Midbrain (tissue), 1 donor: ENCODE measurements at places on chromosomes 3 and 15.

DNA sequence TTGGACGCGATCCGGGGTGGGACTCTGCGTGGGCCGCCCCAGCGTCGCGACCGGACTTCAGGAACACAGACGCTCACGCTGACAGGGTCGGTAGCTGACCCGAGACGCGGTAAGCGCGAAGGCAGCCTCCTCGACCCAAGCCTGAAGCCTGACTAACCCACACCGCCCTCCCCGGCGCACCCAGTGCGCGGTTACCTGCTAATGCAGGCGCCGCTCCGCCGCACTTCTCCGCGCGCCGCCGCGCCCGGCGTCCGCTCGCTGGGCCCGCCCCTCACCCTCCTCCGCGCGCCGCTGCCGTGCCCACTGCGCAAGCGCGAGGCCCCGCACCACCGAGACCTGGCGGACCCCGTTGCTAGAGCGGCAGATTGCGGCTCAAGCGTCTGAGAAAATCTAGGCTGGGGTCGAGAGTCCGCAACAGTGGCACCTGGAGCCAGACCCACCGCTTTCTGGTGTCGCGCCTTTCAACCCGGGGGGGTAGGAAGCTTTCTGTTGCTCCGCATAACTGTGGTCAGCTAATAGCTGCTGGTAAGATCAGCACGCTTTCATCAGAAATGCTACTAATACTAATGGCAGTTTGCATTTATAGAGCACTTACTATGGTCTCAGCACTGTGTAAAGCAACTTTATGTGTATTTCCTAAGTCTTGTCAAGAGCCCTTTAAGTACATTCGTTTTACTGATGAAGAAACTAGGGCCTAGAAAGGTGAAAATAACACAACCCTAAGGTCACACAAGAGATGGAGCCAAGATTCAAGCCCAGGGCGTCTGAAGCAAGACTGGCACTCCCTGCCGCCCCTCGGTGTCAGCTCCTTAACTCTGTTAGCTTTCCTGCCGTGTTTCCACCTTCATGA, at the start of gene TBCCD1:
Gene TBCCD1, minus strand, starts transcription at position 268 of the 850 bp plus-strand sequence. CDS start 3,010 bp downstream, outside the sequence.
- DNase-seq: peak; percentile 87

- DNase-seq: no peak
Measured at GRCh38 chr3:141735176-141735575, 2.9 kb upstream of the RNF7 start.

DNA sequence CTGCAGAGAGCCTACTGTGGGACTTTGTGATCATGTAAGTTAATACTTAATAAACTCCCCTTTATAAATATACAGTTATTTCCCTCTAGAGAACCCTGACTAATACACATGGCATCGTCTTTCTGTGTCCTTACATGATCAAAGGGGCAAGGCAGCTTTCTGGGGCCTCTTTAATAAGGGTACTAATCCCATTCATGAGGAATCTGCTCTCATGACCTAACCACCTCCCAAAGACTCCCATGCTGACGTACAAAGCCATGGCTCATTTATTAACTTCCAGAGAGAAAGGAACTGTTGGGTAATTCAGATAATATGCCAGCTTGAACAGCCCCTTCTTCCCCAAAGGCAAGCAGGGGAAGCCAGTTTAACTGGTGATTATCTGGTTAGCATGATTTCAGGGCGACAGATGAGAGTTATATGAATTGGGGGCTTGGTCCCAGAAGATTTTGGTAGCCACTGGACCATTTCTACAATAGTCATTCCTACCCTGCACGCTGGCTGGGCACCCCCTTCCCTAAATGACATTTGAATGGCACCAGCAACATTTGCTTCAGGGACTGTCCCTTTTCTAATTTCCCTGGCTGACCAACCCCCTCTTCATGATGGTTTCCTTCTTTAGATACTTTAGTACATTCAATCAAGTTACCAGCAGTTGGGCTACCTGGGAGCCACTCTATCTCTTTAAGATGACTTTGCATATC, 83.6 kb upstream of the C3orf80 start:
- no peak for DNase-seq

GRCh38 chr15:79472446-79472845, 40.3 kb downstream of the MINAR1 start:
- no peak for DNase-seq

DNA sequence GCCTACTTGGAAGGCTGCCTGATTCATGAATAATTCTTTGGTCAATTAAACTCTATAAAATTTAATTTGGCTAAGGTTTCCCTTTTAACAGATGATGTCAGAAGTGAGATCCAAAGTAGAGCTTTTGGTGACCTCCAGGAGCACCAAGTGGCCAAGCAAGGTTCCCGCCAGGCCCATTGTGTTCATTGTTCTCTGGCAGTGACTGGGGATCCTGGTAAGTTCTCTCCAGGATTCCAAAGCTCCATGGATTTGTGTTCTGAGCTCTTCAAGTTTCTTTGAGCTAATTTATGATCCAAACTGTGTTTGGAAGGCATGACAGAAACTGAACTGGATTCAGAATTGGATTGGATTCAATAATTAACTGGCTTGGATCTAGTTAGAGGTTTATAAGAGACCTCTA, 72.0 kb upstream of the ALDH1L1 start:
- no peak for DNase-seq

DNA sequence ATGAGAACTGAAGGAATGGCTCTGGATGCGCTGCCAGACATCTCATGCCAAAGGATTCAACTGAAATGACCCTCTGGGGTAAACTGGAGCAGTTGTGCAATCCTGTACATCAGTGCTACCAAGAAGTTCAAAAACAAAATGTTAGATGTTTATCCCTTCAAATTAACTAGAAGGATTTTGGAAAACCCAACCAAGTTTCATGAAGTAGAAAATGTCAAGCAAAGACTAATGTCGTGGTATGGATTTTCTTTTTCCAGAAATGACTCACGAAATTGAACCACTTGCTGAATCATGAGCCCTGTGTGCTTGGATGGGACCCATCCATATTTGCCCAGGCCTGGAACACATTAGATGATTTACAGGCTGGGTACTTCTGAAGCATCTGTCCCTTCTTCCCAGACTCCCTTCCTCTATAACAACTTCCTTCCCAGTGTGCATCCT, 101.6 kb downstream of the LRTM1 start:
- DNase-seq: no peak

GRCh38 chr15:87939848-87940457, 316.6 kb downstream of the NTRK3 start:
- no peak for DNase-seq

GRCh38 chr3:33403756-33404155, 36.4 kb downstream of the UBP1 start:
- no peak for DNase-seq

DNA sequence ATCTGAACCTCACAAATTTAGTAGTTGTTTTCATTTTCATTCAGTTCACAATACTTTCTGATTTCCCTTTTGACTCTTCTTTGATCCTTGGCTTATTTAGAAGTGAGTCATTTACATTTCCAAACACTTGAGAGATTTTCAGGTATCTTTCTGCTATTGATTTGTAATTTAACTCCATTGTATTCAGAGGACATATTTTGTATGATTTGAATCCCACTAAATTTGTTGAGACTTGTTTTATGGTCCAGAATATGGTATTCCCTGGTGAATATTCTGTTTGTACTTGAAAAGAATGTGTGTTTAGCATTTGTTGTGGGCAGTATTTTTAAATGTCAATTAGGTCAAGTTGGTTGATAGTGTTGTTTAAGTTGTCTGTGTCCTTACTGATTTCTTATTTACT, 29.6 kb downstream of the FAN1 start:
- DNase-seq: no peak

- DNase-seq: no peak
Measured at GRCh38 chr3:55147406-55147805, 219.5 kb upstream of the LRTM1 start.

DNA sequence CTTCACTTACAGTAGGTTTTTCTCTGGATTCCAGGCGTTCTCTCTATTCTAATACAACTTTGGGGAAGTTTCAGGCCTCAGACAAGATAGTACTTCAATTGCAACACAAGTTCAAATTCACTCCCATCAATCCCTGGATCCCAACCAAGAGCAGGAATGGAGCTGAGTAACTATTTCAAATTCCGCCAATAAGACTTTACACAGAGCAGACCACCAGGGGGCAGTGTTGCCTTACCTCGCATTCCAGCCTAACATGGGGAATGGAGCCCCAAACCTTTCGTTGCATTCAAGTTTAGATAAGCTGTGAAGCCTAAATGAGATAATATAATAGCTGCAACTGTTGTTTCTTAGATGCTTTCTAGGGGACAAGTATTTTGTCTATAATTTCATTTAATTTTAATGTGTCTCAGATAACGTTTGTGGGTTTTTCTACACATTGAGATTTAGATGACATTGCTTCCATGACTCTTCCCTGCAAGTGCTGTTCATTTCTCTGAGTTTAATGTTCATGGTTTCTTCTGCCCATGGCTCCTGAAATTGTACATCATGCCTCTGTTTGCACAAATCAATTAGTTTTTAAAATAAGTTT, 186.7 kb downstream of the NSUN3 start:
- peak; percentile 59 for DNase-seq

DNA sequence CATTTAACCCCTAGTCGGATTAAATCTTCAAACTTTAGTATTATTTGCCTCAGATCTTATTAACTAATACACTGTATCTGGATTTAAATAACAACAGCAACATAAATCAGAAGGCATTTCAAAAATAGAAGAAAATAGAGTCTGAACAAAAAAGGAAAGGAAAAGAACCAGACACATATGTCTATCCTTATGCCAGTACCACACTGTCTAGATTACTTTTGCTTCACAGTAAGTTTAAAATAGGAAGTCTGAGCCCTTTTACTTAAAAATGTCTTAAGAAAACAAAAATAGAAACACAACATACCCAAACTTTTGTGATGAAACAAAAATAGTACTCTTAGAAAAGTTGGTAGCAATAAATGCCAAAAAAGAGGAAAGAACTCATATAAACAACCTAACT, 1615.8 kb downstream of the SI start:
- DNase-seq: no peak

DNA sequence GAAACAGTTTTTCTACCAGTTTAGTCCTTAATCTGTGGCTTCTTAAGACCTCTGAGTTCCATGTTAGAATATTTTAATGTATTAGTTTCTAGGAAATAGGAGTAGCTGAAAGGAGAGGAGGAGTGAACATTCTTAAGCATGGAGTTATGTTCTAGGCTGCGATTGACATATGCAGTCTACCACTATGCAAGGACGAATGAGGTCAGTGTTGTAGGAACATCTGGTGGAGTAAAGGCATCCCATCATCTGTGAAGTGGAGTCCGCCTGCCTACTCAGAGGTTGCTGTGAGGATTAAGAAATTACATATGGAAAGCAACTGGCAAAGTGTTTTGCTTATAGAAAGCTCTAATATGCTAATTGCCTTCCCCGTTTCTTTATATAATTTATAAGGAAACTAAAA, 45.1 kb downstream of the SNAPC5 start:
- DNase-seq: no peak

DNA sequence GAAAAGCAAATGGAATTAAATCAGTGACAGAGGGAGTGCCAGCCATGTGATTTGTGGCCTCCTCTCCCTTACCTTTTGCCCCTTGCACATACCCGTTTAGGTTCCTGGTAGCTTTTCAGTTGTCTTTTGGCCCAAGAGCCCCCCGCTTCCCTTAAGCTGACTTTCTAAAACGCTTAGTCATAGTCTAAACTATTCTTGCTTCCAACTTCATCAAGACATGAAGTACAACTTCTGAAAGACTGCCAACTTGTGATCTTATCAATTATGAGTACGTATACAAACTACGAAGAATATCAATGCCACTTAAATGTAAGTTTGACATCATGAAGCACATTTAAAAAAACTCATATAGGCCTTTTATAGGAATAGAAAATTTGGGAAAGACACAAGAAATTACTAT, 61.9 kb downstream of the EIF3J start:
- no peak for DNase-seq

DNA sequence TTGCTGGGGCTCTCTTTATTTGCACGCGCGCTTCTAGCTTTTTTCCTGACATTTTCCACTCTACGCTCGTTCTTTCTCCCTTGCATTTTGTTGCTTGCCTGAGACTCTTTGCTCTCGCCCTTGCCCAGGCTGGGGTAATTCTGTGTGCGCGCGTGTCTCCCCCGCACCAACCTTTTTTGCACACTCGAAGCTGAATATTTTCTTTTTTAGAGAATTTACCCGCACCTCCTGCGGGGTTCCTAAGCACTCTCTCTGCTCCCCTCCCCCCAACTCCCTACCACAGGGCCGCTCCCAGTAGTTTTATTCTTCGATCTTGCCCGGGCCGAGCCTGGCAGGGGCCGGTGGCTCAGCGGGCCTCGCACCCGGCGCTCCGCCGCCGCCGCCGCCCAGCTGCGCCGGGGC, 732 bp downstream of the FAM43A start:
- no peak for DNase-seq

- DNase-seq: no peak
Measured at GRCh38 chr3:55955891-55956477, 468.9 kb upstream of the WNT5A start.

DNA sequence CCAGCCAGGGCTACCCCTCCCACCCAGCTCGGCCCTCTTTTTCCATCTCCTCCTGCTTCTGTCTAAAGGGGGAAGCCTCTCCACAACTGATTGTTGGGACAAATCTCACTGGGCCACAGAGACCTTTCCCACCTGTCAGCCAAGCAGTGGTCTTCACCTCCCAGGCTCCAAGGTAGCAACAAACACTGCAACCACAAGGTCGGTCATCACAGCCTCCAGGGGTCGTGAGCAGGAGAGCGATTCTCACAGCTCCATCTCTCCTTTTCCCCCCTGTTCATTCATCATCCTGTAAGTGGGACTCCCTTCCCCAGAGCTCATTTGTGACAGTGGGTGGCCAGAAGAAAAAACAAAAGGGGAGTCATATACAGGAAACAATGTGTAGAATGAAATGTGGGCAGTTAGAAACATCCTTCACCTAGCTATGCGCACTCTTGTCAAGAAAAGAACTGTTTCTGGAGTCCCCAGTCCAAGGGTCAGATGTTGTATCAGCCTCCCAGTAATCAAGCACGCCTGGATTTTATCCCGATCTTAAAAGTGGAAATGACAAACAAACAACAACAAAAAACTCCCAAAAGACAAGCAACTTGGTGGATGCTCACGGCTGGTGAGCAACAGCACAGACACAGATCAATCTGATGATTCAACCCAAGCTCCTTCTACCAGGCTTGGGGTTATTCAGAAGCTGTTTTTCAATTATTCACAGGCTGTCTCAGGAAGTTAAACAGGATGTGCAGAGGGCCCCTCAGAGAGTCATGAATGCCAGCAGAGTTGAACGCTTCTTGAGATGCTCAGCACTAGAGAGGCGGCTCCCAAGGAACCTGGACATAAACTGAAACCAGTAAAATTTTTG, 22.4 kb downstream of the LYZL4 start:
- DNase-seq: no peak

- no peak for DNase-seq
Measured at GRCh38 chr3:110567029-110567428, 504.6 kb upstream of the NECTIN3 start.

GRCh38 chr3:8987645-8988383, 24.5 kb upstream of the RAD18 start:
- peak; percentile 79 for DNase-seq
